ACHN (cell line): ENCODE measurements at places on chromosomes 2 and 18.

- DNase-seq: no peak
These were observed 548.6 kb upstream of the ZEB2 start for GRCh38 chr2:145068509-145068908.

GRCh38 chr18:5600378-5601071 lies 56.7 kb upstream of the EPB41L3 start:
- DNase-seq: peak; percentile 44

- no peak for DNase-seq
These were observed 192.6 kb upstream of the ZEB2 start for GRCh38 chr2:144712550-144712940.

GRCh38 chr2:17864676-17865075 lies 13.8 kb upstream of the KCNS3 start:
- no peak for DNase-seq

DNA sequence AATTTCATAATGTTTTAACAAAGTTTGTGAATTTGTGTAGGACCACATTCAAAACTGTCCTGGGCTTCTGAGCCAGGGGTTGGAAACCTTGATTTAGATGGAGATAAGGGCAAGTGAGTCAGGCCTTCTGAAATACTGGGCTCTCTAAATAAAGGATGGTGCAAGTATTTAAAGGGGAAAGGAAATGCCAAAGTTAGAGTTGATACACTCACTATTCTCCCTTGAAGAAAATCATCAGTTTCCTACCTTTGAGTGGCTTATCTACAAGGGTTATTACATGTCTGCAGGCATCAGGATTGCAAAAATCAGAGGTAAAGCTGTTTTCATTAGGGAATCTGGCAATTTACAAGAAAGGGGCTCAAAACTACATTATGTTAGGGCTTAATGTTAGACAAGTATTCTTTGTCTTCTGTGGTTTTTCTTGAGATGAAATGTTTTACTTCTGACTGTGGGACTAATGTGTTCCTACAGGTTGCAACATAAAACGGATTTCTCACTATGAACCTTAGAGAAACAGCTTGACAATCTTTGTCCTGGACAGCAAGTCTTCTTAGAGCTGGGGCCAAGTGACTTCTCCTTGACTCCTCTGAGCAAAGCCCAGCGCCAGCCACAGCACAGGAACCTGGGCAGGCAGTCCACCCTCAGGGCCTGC lies 31.1 kb downstream of the RNU4ATAC start:
- DNase-seq: no peak

GRCh38 chr2:9179572-9180201 lies 26.9 kb upstream of the ASAP2 start:
- peak; percentile 52 for DNase-seq

DNA sequence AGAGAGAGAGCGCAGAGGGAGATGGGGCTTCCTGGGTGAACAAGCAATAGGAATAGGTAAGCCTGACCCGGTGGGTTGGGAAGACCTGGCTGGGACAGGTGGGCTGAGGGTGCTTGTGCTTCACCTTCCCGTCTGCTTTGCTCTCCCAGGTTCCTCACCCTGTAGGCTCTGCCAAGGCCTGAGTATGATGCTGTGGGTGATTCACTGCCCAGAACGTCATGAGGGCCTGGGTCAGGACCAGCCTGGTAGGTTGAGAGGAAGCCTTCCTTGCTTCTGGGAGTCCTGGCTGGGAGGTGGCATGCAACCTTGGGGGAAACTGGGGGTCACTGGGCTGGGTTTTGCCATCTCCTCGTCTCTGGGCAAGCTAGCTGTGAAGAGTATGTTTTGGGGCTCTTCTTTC lies 220.2 kb upstream of the APCDD1 start:
- DNase-seq: no peak

- no peak for DNase-seq
These were observed 52.5 kb downstream of the MBP start for GRCh38 chr18:77079954-77080682.

DNA sequence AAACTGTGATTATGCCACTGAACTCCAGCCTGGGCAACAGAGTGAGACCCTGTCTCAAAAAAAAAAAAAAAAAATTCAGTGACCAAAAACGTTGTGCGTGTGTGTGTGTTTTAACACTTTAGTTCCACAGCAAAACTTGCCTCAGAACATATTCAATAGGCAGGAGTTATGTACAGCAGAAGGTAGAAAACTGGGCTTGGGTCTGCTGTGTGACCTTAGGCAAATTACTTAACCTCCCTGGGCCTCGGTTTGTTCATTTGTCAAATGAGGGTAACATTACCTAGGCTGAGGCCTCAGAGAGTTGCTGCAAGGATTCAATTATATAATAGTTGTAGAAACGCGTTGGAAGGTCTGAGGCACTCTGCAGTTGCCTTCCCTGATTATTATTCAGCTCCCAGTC lies 10.3 kb upstream of the SCG2 start:
- no peak for DNase-seq

DNA sequence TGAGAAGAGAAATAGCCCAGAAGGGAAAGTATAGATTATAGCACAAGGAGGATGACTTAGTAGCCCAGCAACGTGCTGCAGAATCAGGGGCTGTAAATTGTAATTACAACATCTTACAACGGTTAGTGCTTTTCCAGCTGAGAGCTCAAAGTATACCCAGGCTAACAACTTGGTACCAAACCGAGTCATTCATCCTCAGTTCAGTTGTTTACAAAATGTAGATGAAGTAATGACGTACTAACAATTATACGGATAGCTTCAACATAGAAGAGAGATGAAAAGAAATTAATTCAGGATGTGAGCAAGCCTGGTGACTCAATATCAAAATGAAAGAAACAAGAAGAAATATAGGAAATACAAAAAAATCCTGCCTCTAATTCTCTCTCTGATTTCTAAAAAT lies 99.2 kb downstream of the DYNAP start:
- DNase-seq: no peak

DNA sequence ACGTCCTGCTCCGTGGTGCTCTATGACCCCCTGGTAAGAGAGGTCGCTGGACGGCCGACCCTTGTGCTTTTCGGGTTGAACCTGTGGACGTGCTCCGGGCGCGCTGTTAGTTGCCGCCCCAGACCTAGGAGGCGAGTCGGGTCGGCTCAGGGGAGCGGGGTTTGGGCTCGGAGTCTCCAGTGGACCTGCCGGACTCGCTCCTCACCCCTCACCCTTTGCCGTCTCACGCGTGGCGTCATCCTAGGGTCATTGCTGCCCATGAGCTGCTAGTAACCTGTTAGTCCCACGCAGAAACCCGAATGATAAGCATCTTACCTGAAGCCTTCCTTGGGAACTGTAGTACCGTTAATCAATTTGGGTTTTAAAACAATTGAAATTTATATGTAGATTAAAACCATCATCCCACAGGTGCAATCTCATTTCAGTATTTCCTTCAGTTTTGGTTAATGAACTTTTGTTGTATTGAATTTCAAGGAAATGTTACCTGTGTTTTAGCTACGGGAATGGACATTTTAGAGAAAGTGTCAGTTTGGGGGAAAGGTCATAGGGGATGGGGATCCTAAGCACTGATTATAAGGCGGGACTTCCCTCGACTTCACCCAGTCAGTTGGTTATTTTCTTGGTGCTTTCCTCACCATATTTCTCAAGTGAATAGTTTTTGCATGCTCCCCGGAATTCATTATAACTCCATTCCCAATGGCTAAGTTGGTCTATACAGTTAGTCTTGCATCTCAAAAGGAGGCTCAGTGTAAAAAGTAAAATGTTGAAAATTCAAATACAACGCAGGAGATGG lies 536 bp downstream of the ELP2 start:
- DNase-seq: no peak

DNA sequence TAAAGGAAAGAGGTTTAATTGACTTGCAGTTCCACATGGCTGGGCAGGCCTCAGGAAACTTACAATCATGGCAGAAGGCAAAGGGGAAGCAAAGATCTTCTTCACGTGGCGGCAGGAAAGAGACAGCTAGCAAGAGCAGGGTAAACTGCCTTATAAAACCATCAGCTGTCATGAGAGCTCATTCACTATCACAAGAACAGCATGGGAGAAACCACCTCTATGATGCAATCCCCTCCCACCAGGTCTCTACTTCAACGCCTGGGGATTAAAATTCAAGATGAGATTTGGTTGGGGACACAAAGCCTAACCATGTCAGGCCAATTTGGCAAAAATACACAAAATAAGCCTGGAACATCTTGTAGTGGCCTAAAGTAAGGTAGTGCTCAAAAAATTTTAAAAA lies 152.6 kb downstream of the COL6A3 start:
- DNase-seq: no peak

DNA sequence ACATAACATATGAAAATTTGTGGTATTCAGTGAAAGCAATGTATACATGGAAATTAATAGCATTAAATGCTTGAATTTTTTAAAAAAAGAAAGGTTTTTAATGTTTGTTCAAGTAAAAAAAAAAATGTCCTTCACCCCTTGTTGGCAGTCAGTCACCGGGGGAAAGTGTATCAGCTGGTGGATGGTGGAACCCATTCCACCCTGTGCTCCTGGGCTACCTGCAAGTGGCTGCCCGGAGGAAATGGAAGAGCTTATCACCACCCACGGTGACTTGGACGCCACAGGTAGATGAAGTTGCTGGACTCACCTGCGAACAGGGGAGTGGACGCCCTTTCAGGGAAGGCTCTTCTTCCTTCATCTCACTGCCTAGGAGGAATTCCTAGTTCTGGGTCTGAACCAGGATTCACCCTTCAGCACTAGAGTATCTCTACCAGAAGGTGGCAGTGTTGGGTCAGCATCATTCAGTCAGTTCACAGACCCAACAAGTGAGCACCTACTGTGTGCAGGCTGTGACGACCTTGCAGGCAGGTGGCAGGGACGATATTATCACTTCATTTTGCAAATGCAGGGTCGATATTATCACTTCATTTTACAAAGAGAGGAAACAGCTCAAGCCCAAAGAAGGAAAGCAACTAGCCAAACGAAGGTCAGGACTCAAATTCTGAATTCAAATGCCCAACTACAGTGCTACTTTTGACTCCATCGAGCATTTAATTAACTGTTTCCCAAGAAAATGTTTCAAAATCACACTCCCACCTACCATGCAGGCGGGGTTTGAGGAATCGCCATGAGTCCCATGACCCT lies 35.8 kb downstream of the CIB4 start:
- peak; percentile 55 for DNase-seq

DNA sequence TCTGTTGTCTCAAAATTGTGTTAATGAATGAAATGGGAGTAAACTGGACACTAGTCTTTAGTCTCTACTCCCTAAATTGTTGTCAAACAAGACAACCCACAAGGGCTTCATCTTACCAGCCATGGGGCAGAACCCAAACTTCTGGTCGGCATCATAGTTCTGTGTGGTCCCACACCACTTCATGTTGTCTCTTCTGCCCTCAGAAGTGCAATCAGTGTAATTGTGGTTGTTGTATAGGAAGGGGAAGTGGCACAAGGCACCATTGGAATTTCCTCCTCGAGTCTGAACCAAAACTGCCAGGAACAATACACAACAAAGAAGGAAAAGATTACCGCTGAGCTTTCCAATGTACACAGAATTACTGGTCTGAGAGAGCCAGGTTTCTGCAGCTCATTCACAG lies 12.6 kb downstream of the FN1 start:
- DNase-seq: no peak

DNA sequence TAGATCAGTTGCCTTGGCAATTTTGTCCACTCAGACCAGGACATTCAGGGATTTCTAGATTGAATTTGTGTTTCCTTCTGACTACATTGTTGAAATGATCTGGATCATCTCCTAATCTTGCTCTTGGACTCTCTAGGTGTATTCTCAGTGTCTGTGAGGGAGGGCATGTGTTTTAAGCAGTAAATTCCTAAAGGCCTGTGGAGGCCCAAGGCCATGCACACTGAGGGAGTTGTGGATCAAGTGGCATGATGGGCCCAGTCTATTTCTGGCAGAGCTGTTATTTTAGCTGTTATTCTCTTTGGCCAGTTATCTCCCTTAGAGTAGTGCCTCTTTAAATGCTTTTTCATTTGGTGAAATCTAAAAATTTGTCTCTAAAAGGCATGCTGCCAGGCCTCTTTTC lies 144.9 kb downstream of the RPIA start:
- DNase-seq: no peak

DNA sequence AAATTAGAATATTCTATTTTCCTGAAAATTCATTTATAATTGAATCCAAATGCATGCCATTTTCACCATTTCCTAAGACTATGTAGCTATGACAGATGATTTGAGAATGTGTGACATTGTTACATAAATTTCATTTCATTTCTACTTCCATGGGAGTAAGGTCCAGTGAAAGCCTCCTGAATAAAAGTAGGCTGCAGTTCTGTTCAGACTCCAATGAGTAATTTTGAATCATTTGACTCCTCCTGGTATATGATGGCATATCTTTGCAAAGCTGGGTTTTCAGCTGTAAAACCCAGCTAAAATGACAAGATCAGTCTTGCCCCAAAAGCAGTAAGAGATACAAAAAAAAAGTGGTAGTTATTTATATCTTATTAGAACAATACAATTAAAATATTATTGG lies 101.0 kb upstream of the DNAJC10 start:
- no peak for DNase-seq

GRCh38 chr2:237865623-237866041 lies 6.2 kb downstream of the RAMP1 start:
- DNase-seq: no peak

DNA sequence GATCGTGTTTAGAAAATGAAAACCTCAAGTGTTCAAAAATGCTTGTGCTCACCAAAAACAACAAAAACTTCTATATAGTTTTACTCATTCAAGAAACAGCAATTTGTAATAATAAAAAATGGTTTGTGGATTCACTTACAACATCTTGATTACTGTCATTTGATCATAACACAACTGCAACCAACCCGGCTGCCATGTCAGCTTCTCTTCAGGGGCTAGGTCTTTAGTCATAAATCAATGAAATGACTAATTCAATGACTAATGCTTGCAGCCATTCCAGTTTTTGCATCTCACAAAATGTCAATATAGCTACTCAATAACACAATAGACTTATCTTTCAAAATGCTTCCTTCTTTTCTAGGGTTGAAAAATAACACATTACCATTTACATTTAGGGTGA lies 128.0 kb downstream of the OLA1 start:
- peak; percentile 27 for DNase-seq

DNA sequence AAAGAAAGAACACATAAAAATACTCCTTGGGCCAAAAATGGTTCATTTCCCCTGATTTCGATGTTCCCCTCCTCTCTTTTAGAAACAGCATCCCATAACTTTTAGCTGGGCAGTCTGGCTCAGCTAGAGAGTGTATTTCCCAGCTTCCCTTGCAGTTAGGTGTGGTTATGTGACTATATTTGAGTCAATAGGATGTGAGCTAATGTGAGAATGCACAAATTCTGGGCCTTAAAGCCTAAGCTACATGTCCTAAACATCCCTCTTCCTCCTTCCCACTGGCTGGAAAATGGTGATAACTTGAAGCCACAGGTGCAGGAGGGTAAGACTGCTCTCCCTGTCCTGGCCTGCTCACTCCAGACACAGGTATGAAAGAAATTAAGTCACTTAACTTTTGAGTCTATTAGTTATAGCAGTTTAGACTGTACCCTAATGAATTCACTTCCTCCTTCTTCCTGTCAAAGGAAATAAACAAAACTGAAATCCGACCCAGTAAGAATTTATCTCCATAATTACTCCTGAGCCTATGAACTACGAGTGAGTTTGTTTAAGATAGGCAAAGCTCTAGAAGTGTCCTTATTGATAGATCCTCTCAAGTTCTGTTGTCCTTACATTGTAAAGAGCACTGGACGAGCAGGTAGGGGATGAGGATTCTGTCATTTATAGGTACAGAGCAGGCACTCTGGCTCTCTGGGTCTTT lies 177.6 kb downstream of the MTX2 start:
- no peak for DNase-seq
